ENCODE measurements at places on chromosomes 4 and X. TPM values are rescaled to one million over a fixed set of nuclear protein-coding genes. Genes with fewer than 3 reads are reported as not detected.

DNA sequence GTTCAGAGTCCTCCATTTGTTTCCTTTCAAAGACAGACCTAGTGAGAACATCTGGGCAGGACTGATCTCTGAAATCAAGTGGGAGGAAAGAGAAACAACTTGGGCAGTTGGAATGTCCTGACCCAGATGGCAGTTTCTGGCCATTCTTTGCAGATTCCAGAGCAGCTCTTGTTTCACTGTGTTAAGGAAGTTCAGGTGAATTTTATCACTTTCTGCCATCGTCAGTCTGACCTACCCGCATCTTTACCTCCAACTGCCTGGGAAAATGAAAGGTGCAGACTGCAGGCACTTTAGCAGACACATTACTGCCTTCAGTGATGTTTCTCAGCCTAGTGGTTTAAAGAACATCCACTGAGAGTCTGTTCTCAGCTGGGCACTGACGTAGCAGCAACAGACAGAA is 216.2 kb downstream of the CEP135 start:
- no peak for DNase-seq

DNA sequence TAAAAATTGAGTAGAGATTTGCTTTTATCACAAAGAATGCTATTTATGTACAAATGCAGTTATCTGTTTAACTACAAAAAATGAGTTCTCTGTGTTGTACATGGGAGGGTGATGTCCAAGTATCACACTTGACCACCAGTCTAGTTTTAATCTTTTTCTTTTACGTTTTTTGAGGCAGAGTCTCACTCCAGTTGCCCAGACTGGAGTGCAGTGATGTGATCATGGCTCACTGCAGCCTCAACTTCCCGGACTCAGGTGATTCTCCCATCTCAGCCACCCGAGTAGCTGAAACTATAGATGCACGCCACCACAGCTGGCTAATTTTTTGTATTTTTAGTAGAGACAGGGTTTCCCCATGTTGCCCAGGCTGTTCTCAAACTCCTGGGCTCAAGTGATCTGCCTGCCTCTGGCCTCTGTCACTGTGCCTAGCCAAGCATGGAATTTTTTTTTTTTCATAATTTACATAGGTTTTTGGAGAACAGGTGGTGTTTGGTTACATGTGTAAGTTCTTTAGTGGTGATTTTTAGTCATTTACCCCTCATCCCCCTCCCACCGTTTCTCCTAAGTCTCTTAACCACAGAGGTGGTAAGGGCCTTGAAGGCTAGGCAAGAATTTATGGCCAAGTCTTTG is 47.9 kb upstream of the RPA4 start:
- DNase-seq: no peak

The NPY5R gene
- not detected for total RNA-seq

The FAM53A gene
- 1.3 TPM for total RNA-seq

The ZNF674 gene
- total RNA-seq: 8.3 TPM

The TEX13A gene
- not detected for total RNA-seq

The NRK gene
- total RNA-seq: not detected

The RNF113A gene
- total RNA-seq: 26.2 TPM
